Stimulated activated CD8-positive, alpha-beta memory T cell treated with anti-CD3 and anti-CD28 coated beads, Interleukin-7, amount 100 ng/mL, for 1 hour (primary cell): ENCODE measurements at places on chromosomes 1 and 21.

DNA sequence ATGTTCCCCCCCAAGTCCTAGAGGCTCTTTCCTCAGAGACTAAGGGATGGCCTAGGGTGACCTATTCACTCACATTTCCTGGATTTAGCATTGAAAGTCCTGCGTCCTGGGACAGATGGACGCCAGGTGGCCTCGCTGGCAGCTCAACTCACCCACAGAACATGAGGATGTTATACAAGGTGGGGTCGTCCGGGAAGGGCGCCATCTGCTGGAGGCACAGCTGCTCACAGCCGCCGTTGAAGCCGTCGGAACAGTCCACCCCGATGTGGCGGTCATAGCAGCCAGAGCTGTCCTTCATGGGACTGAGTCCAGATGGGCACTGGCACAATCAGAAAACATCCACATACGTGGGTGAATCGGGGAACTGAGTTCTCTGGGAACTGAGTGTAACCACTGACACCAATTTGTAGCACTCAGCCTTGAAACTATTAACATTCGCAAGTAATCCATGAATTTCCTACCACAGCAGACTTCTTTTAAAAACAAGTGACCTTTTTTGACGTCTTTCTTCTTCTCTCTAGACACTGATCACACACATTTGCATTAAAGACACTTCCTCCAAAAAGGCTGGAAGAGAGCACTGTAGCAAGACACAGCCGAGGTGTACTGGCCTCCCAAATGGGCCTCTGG is 215.4 kb downstream of the ASTN1 start:
- DNase-seq = no peak

DNA sequence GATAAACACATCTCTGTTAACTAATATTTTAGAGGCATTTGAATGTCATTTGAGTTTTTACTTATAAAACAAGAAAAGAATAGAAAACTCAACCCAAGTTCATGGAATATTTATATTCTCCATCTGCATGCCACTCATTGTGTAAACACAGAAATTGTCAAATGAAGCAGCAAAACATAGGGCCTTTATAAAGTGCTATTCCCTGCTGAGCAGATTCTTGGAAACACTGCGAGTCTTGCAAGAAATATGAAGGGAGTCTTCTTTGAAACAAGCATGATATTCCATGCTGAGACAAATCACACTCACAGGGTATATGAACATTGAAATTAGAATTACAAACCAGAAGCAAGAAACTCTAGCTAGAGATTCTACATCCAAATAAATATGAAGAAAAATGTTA is 655.8 kb downstream of the BRINP3 start:
- no peak for DNase-seq

GRCh38 chr1:202264726-202265125 is 71.1 kb downstream of the LGR6 start:
- no peak for DNase-seq

GRCh38 chr1:81453367-81453703 is 347.4 kb upstream of the ADGRL2 start:
- no peak for DNase-seq

- no peak for DNase-seq
These were observed 41.0 kb downstream of the PGBD5 start for GRCh38 chr1:230385158-230385450.

DNA sequence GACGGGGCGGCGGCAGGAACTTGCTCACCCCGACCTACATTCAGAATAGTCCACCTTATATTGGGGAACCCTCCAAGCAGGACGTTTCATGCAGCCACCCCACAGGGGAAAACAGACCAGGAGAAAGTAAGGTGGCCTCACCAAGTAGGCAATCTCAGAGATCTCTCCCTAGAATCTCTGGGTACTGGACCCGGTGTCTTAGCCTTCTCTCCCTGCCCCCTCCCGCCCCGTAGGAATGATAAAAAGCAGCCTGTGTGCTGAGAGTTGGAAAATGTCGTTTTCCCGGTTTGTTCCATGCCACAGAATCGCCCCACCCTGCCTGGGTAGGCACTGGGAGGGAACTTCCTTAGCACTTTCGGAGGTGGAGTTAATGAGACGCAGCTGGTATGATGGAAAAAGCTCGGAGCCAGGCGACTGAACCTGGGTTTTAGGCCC is 789 bp upstream of the PTPN14 start:
- DNase-seq = no peak

- no peak for DNase-seq
These were observed 256.5 kb downstream of the NFIA start for GRCh38 chr1:61338899-61339298.

GRCh38 chr1:22292011-22292788 is 149.3 kb upstream of the WNT4 start:
- DNase-seq = no peak

- DNase-seq = no peak
These were observed 1.2 kb downstream of the ZDHHC18 start for GRCh38 chr1:26827663-26828062.

GRCh38 chr1:216723274-216723780 is at the start of gene ESRRG:
TSS of gene ESRRG (minus strand) at chr1:216723429. CDS start at chr1:216723299, 130 bp downstream.
- no peak for DNase-seq

DNA sequence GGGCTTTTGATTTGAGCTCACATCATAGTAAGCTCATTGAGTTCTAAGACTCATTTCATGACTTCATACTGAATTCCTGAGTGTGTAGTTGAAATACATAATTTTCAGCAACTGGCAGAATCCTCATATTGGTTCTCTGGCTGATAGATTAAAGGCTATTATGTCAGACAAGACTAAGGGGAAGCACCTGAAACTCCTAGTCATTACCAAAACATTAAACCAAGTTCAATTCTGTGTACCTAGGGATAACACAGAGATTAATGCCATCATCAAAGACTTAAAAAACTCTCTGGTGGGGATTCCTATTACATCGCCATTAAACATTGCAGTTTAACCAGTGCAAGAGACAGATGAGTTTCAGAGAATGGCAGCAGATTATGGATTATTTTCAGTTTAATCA is 339.1 kb downstream of the PTPRC start:
- DNase-seq = no peak

DNA sequence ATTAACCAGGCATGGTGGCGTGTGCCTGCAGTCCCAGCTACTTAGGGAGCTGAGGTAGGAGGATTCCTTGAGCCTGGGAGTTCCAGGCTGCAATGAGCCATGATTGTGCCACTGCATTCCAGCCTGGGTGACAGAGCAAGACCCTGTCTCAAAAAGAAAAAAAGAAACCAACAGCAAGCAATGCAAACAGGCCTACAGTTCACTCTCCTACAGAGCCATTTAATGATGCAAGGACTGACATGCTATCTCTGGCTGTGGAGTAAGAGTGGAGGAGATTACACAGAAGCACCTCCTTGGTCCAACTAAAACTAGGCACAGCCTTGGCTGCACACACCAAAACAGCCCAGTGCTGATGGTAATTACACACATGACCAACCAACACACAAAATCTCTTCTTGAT is 127.5 kb upstream of the SOD1 start:
- no peak for DNase-seq

- no peak for DNase-seq
These were observed 3.9 kb upstream of the CDC42 start for GRCh38 chr1:22048351-22049192.

- DNase-seq = no peak
These were observed 78.9 kb downstream of the RAP1GAP start for GRCh38 chr1:21590126-21590880.

DNA sequence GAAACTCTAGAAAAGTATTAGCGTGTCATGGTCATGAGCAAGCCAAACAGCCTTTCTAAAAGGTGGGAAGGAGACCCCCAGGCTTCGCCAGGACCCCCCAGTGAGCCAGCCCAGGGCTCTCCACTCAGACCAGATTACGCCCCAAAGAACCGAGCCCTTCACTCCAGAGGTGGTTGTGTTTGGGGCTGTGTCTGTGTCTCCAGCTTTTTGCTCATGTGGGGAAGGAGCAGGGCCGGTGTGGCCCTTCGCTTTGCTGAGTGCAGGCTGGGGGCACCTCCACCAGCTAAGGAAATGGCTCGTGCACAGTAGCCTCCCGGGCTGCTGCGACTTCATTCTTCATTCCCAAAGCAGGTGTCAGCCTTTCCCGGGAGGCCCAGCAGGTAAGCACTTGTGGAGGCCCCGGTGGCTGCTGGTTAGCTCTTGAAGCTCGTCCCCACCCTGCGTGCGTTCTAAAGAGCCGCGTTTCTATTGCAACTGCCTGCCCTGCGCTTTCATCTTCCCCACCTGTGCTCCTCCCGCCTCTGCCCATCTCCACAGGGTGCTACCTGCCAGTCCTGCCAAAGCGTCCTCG is 531 bp downstream of the TSPEAR start:
- no peak for DNase-seq

- DNase-seq = no peak
These were observed 6.5 kb downstream of the CD34 start for GRCh38 chr1:207904391-207904790.
